ENCODE measurements at places on chromosomes 12 and 14. TPM values are rescaled to one million over a fixed set of nuclear protein-coding genes. Genes with fewer than 3 reads are reported as not detected.

LRRK2 gene
- total RNA-seq = 0.20 TPM

SERPINA12 gene
- total RNA-seq = not detected

GRCh38 chr14:103624860-103625259 lies 4.2 kb upstream of the KLC1 start:
- peak; percentile 56 for DNase-seq

GRCh38 chr14:105069871-105070759 lies 4.9 kb upstream of the GPR132 start:
- DNase-seq = no peak

GRCh38 chr12:69686731-69687130 lies 12.4 kb downstream of the BEST3 start:
- DNase-seq = no peak
